ENCODE measurements at places on chromosomes 2 and 18. TPM values are rescaled to one million over a fixed set of nuclear protein-coding genes. Genes with fewer than 3 reads are reported as not detected.

SPATA3 gene
- not detected for total RNA-seq

DCC gene
- total RNA-seq, result not detected

IRS1 gene
- 5.9 TPM for total RNA-seq

POMC gene
- total RNA-seq, result 3.2 TPM

PLEK gene
- 10.3 TPM for total RNA-seq

ALS2 gene
- 9.0 TPM for total RNA-seq

KYNU gene
- not detected for total RNA-seq

IL1F10 gene
- not detected for total RNA-seq

ANO7 gene
- not detected for total RNA-seq

MYO5B gene
- total RNA-seq, result not detected

NEU4 gene
- total RNA-seq, result 2.9 TPM

INPP5D gene
- total RNA-seq, result 105 TPM

SGO2 gene
- total RNA-seq, result 0.52 TPM

CFAP210 gene
- 0.95 TPM for total RNA-seq

KCNJ3 gene
- not detected for total RNA-seq

C1QL2 gene
- not detected for total RNA-seq

EVA1A gene
- not detected for total RNA-seq

KCNIP3 gene
- not detected for total RNA-seq

SERPINB10 gene
- not detected for total RNA-seq

Data from CD8-positive, alpha-beta T cell (primary cell).